ENCODE measurements at places on chromosomes 6 and 20.

GRCh38 chr6:9405369-9405768 is 970.0 kb upstream of the SLC35B3 start:
- DNase-seq, result no peak

GRCh38 chr20:59031564-59032022 is 542 bp downstream of the ATP5F1E start:
- no peak for DNase-seq

GRCh38 chr20:23917024-23917725 is 37.6 kb upstream of the CST5 start:
- no peak for DNase-seq

GRCh38 chr20:62366370-62367135 is 559 bp downstream of the LAMA5 start:
- no peak for DNase-seq

GRCh38 chr6:88702956-88703556 is 260.4 kb downstream of the RNGTT start:
- no peak for DNase-seq

DNA sequence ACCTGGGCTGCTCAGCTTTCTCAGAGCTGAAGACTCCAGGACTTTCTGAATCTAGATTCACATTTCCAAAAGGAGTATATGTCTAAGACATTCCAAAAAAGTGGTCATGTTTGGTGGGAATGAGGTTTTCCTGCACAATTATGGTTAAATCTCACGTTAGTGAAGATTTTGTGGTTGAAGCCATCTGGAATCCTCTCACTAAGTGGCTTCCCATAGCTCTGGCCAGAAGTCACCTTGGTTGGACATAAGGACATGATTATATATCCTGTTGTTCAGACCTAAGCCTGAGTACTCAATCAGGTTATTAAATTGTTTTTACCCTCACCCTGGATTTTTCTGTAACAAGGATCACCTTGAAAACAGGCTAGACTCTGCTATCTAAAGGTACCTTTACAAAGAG is 176.1 kb upstream of the PLN start:
- no peak for DNase-seq

DNA sequence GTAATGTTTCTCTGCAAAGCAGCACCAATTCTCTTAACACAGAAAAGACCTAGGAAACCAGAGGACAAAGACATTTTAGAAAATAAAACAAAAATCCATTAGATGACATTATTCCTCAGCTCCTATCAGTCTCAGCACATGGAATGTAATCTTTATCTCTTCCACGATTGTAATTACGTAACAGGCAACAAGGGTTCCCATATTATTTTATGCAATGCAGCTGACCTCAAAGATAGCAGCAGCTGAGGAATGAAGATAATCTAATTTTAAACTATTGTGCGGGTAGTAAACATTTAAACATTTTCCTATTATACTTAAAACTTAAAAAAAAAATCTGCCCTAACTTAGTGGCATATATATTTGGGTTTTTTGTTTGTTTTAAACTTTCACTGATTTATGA is 33.0 kb upstream of the PTCHD4 start:
- DNase-seq, result no peak

- peak; percentile 68 for DNase-seq
Observed at GRCh38 chr6:166417285-166417691, 34.5 kb upstream of the MPC1 start.

DNA sequence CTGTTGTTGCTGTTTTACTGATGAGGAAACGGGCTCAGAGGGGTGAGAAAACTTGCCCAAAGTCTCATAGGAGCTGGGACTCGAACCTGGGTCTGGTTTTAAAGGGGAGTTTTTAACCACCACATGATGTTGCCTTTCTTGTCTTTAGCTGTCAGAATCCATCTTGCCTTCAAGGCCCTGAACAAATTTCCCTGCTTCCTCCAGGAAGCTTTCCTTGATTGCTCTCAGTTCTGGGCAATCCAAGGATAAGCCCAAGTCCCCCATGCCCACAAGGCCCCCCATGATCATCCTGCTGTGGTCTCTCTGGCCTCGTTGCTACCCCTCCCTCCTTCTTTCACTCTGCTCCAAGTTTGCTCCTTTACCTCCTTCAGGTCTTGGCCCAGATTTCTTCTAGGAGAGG is 73.5 kb downstream of the CD40 start:
- DNase-seq, result no peak

DNA sequence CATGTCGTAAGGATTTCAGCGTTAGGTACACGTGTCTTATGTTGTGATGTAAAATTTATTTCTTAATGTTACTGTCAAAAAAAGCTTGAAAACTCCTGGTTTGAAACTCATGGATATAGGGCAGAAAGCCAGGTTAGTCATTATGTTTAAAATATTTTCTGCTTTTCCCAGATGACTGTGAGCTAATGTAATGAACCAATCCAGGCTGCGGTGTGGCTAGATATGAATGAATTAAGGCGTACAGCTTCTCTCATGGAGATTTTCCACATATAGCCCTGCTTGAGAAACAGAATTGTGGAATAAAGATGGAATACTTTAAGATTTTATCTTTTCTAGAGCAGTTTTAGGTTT is 80.3 kb upstream of the STMND1 start:
- no peak for DNase-seq
